Kidney epithelial cell (primary cell): ENCODE measurements at places on chromosomes 4 and X.

GRCh38 chr4:147782087-147782781, 50.3 kb downstream of the ARHGAP10 start:
- DNase-seq: no peak

DNA sequence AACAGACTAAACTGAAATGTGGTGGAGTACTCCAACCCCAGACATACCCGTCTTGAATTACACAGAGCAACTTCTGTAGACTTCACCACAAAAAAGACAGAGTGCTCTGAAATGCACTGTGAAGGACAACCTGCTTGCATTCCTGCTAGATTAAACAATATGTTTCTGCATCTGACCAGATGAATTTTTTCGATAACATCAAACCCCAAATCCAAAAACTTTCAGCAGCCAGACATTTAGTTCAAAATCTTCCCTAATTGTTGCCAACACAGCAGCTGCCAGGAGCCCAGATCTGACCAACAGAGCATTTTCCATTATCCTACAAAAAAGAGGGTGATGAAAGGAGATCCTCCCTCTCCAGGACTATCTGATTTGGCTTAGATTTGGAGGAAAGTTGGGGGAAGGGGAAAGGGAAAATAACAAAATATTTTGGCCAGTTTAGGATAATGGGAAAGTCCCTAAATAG, 356.5 kb downstream of the PDGFC start:
- peak; percentile 31 for DNase-seq

DNA sequence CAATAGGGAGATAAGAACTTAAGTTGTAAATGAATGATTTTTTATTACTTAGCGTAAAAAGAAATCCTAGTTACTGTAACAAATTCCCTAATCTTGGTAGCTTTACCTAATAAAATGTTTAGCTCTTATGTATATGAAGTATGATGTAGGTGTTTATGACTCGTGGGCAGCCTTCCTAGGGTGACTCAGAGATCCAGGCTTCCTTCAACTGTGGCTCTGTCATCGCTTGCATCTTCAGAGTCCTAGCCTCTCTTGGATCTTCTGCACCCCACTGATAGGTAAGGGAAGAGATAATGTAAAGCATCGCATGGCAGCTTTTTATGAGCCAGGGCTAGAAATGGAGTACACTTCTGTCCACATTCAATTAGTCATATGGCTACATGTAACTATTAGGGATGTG, 165.6 kb upstream of the GLRA2 start:
- no peak for DNase-seq

DNA sequence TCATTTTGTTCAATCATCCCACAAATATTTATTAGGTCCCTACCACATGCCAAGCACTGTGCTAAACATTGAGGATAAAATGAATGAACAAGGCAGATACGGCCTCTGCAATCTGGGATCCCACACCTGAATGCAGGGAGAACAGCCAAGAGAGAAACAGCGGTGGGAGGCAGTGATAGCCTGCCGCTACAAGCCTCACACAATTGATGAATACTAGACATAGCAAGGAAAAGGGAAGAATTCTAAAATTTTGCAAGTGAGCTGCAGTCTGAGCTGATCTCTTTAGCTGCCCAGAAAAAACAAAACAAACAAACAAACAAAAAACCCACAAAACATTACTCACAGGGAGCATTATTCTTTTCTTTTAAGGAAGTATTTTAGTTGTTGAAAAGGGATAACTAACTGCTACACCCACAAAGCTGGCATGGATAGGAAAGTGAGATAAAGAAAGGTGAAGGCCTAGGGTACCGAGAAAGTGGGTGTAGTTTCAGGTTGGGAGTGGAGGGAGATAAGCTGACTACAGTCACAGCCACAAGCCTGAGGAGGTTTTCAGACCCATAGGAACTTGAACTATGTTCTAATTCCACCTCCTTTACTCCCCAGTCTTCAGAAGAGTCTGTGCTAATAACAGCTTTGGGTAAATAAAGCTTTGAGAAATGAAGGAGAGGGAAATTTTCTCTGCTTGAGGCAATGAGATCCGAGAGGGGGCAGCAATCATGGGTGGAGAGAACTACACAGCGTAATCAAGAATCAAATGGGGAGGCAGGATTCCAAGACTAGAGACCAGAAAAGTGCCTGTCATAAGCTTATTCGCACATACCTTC, 85.4 kb downstream of the SH3RF1 start:
- DNase-seq: no peak

DNA sequence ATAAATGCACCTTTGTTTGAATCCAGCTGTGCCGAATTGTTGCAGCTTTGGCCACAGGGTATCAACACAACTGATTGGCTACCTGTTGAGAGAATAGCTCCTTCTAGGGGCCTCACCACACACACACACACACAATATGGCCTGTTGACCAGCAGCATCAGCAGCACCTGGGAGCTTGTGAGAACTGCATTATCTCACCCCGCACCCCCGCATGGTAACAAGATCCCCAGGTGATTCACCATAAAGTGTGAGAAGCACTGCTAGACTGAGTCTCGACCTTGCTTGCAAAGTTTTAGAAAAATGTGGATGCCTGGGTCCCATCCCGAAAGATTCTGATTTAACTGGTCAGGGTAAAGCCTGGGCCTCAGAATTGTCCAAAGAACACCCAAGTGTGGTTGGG, 176.9 kb upstream of the PRPS2 start:
- DNase-seq: no peak

DNA sequence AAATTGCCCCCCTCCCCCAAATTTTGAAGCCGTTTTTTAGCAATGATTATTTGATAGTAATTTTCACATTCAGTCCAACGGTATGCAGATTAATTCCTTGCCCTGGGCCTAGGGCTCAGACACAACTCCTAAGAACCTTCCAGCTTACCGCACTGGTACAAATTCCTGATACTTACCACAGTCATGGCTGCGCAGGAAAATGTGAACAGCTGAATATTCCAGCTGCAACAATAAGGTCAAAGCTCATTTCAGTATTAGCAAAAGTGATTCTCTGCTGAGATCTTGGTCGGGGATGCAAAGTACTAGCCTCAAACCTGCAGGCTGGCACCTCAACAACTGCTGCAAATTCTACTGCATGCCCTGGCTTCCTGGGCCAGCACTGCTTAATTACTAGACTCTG, 3.0 kb downstream of the ATP11C start:
- no peak for DNase-seq

GRCh38 chr4:34676400-34676799, 1567.9 kb downstream of the ARAP2 start:
- no peak for DNase-seq

DNA sequence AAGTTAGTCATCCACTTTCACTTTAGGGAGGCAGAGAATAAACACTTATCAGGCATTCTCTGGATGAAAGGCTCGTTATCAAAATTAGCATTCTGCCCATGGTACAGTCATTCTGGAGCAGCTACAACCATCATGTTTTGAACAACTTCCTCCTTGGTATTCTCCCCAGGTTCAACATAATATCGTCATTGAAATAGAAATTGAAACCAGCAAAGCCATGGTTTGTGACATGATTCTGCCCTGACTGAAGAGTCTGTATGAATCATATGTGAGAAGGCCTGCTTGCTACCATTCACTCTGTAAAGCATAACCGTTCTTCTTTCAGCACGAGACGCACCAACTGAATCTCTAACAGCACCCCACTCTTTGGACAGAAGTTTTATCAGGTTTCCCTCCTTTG, 127.5 kb upstream of the RADX start:
- DNase-seq: no peak

- DNase-seq: no peak
Observed at GRCh38 chr4:23169608-23170311, 477.0 kb downstream of the GBA3 start.

- DNase-seq: no peak
Observed at GRCh38 chrX:816411-816810, 185.8 kb downstream of the SHOX start.

DNA sequence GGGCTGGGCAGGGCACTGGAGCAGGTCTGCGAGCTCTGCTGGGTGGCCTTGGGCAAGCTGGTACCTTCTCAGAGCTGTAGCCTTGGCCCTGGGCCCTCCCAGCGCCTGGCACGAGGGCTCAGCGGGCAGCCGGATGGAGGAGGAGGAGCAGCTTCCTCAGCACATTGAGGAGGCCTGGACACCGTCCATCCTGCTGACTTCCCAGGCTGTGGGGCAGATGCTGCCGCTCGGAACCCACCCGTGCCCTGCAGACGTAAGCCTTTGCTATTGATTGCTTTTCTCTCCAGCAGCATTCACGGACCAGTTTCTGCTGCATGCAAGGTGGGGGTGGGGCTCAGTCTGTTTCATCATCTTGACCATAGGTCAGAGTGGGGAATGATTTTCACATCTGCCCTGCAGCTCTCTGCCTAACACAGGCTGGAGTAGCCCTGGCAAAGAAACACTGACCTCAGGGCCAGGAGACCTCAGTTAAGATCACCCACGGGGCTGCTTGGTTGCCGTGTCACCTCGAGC, 80.7 kb upstream of the PSAPL1 start:
- no peak for DNase-seq

- no peak for DNase-seq
Observed at GRCh38 chrX:13816643-13817627, at the start of gene GPM6B. Gene GPM6B (minus strand): TSS chrX:13817093. CDS start chrX:13816904, 189 bp downstream.

DNA sequence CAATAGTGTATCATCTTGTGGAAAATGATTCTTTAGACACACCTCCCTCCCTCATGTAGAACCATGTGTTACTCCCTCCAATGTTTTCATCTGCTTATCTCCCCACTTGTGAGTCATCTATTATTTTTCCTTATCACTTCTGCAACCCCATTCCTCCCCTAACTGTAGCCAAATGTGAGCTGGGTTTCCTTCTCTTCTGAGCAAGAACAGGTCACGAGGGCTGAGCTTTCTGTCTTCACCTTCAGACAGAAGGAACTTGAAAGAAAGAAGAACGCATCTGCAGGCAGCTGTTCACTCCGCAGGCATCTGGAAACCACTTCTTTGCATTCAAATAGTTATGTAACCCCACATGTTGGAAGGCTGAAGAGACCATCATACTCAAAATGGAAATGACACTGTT, 1.8 kb downstream of the PPP1R2C start:
- DNase-seq: no peak

- DNase-seq: no peak
Observed at GRCh38 chr4:144910723-144911122, 187.3 kb downstream of the ANAPC10 start.

GRCh38 chrX:69133921-69134542, 31.2 kb downstream of the PJA1 start:
- no peak for DNase-seq

DNA sequence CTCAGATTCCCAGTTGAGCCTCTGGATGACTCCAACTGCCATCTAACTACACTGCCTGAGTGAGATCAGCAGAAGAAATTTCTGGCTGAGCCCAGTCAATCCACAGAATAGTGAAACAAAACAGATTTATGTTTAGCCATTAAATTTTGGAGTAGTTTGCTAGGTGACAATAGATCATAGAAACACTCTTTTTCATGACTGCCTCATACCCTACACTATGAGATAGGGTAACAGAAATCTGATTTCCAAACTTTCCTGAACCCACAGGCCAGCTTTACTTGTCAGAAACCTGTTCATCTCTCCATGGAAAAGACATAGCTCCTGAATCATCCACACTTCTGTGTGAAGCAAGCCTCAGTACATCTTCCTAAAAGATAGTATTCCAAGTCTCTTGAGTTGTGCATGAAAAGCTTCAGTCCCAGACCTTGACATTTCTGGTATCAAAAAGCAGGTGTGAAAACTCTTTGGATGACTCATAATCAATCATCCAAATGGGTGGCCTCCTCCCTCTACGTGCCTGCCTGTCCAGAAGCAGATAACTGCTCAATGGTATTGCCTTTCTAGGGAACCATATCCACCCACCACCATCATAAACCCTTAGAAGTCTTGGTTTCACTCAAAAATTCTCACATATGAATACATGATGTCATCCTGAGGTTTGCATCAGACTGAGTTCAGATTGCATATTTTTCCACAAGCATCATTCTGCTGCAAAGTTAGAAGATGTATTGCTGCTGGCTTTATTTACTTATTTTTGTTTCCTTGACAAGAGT, 47.5 kb upstream of the RAP2C start:
- DNase-seq: no peak

DNA sequence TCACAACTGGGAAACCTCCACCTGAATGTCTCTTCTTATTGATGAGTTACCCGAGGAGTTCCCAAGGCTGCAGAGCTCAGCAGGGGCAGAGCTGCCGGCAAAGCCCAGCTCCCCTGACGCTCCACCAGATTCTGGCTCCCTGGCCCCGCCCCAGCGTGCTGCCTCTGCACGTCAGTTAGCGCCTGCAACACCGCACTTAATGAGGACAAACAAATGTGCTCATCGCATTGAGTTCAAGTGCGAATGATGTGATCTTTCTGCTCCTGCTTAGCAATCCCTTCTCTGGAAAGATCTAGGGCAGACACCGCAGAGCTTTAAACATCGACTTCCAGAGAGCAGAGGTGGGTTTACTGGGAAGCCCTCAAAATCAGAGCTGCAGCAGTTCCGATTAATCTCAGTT, 55.5 kb upstream of the FBXW7 start:
- no peak for DNase-seq

DNA sequence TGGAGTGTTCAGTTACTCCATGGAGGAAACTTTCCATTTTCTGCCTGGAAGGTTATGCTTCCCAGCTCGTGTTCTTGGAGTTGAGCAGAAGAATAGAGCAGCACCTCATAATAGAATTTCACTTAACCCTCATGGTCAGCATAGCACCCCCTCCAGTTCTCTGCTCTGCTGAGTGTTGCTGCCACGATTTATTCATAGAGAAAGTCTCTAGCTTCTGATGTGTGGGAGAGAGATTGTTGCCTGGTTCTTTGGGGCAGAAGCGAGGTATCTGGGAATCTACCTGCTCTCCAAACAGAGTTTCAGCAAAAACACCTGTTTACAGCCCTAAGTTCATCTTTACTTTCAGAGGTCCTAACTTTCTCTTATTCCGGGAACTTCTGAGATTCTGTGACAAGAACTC, 3.9 kb upstream of the DTHD1 start:
- no peak for DNase-seq
